ENCODE measurements at places on chromosomes 5 and 9. TPM values are rescaled to one million over a fixed set of nuclear protein-coding genes. Genes with fewer than 3 reads are reported as not detected.

BAAT gene
- not detected for total RNA-seq

DNA sequence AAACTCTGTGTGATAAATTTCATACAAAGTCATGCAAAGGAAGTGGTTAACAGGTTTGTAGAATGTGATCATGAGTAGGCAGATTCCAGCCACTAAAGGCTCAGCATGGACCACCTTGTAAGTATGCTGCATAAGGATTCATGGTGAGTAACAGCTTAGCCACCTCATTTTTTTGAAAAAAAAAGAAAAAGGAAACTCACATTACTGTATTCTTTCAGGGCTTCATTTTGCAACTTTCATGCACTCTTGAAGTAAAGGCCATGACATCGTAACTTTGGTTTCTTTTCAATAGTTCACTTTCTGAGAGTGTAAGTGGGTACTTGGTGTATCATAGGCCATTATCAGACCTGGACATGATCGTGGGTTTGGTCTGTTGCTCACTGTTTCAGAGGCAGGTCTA is 175.1 kb downstream of the PCSK1 start:
- H3K27ac ChIP-seq = no peak overlapping the region
- no peak overlapping the region for H3K4me3 ChIP-seq
- DNase-seq = no peak
- no peaks in the 10 kb centered on the region for H3K4me1 ChIP-seq
- H3K36me3 ChIP-seq = no peaks in the 10 kb centered on the region
- no peaks in the 10 kb centered on the region for H3K27me3 ChIP-seq

DNAH5 gene
- total RNA-seq = 1.0 TPM

IFNW1 gene
- not detected for total RNA-seq

FSTL4 gene
- 0.11 TPM for total RNA-seq

DNA sequence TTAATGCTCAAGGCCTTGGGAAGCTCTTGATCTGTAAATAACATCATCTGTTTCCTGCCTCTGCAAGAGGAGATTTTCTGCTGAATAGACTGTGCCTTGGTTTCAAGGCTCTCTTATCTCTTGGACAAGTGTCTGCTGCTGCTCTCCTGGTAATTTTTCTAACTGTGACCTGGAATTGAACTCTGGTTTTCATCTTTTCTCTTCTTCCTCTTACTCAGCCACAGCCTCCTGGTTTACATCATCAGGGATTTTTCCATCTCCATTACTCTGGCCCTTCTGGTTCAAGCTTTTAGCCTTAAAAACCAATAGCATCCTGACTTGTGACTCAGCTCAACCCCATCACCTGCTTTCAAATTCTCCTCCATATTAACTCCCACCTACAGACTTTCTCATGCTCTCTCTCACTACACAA is 49.6 kb upstream of the ITGA1 start:
- H3K36me3 ChIP-seq = no peaks in the 10 kb centered on the region
- H3K4me3 ChIP-seq = no peak overlapping the region
- DNase-seq = no peak

- no peaks in the 10 kb centered on the region for H3K27me3 ChIP-seq
- H3K27ac ChIP-seq = no peak overlapping the region
- DNase-seq = no peak
- H3K4me1 ChIP-seq = peaks cover 7% of the 10 kb centered on the region
Measured at GRCh38 chr5:61303346-61303745, 28.7 kb upstream of the ZSWIM6 start.

- H3K27me3 ChIP-seq = no peaks in the 10 kb centered on the region
- H3K27ac ChIP-seq = no peak overlapping the region
- no peaks in the 10 kb centered on the region for H3K36me3 ChIP-seq
- no peak for DNase-seq
- H3K4me1 ChIP-seq = peaks cover 4% of the 10 kb centered on the region
Measured at GRCh38 chr5:78514427-78515330, 133.9 kb downstream of the LHFPL2 start.

GRCh38 chr5:54279960-54280359 is 30.4 kb downstream of the ARL15 start:
- no peak overlapping the region for H3K4me3 ChIP-seq
- no peak overlapping the region for H3K27ac ChIP-seq
- no peaks in the 10 kb centered on the region for H3K27me3 ChIP-seq
- no peaks in the 10 kb centered on the region for H3K36me3 ChIP-seq
- no peak for DNase-seq
- H3K4me1 ChIP-seq = no peaks in the 10 kb centered on the region

DNA sequence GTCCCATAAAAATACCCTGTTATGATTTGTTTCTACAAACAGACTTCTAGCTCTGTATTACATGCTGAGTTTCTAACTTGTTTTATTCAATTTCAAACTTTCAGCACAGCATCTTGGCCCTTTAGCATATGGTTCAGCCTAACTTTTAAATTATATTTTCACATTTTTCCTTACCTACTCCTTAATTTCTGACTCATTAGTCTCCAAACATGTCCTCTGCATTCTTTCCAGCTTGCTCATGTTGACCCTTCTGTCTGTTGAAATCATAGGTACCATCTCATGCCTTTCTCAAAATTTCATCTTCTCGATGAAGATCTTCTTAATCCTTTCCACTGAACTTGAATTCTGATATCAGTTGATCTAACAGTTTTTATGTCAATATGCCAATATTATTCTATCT is 200.9 kb upstream of the RIOK2 start:
- H3K4me1 ChIP-seq = no peaks in the 10 kb centered on the region
- H3K27me3 ChIP-seq = no peaks in the 10 kb centered on the region
- no peak for DNase-seq

DNA sequence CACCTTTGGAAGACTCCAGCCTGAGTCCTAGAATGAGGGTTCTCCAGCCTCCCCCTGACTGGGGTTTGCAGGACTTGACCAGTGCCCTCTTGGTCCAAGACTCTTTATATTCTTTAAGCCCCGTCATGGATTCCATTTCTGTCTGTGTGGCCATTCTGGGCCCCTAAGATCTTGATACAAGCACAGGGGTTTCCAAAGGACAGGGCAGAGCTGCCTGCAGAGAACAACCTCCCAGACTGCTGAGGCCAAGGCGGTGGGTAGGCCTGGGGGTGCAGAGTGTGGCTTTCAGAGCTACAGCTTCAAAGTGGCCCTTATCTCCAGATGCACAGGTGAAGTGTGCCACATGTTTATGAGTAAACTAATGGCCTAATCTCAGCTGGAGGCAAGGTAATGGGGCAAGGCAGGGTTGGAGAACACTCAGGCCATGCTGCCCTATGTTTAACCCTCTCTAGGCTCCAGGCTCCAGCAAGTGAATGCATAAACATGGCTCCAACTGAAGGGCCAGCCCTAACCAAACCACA is 32.1 kb downstream of the FOXI1 start:
- no peak overlapping the region for H3K27ac ChIP-seq
- DNase-seq = no peak
- H3K36me3 ChIP-seq = no peaks in the 10 kb centered on the region
- H3K4me1 ChIP-seq = no peaks in the 10 kb centered on the region
- no peaks in the 10 kb centered on the region for H3K27me3 ChIP-seq

GRCh38 chr9:130001190-130001589 is 41.8 kb downstream of the FNBP1 start:
- no peak overlapping the region for H3K27ac ChIP-seq
- peaks cover 5% of the 10 kb centered on the region for H3K4me1 ChIP-seq
- H3K27me3 ChIP-seq = no peaks in the 10 kb centered on the region

GABRA6 gene
- not detected for total RNA-seq

CARD6 gene
- 5.2 TPM for total RNA-seq

- H3K27me3 ChIP-seq = no peaks in the 10 kb centered on the region
- H3K4me3 ChIP-seq = no peak overlapping the region
- H3K27ac ChIP-seq = no peak overlapping the region
- DNase-seq = no peak
- no peaks in the 10 kb centered on the region for H3K4me1 ChIP-seq
Measured at GRCh38 chr9:83639266-83639665, 16.3 kb downstream of the IDNK start.

SLC23A1 gene
- total RNA-seq = not detected

DNA sequence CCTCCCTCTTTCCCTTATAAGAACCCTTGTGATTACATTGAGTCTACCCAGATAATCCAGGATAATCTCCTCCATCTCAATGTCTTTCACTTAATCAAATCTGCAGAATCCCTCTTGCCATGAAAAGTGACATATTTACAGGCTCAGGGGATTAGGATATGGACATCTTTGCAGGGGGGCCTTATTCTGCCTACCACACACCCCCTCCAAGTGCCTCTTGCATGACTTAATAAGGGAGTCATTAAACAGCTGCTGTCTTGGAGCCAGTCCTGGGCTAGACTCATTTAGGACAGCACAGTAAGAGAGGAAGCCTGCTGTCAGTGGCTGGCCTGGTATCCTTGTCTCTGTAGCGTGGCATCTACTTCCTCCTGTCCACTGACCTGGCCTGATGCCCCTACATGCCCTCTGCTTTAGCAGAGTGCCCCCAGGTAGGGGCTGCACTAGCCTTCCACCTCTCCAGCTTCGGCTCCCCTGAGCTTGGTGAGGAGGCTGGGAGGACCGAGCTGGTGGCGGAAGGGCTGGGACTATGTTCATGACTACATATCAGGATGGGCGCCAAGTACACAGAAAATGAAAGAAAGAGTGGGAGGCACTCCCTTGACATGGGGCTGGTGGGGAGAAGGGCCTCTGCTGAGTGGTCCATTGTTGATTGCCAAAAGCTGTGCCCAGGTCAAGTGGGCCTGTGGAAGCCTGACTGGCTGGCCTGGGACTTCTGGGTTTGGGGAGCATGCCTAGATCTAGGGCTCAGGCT is 17.2 kb downstream of the ENHO start:
- no peaks in the 10 kb centered on the region for H3K27me3 ChIP-seq
- DNase-seq = no peak
- H3K27ac ChIP-seq = no peak overlapping the region
- peaks cover 5% of the 10 kb centered on the region for H3K4me1 ChIP-seq

DNA sequence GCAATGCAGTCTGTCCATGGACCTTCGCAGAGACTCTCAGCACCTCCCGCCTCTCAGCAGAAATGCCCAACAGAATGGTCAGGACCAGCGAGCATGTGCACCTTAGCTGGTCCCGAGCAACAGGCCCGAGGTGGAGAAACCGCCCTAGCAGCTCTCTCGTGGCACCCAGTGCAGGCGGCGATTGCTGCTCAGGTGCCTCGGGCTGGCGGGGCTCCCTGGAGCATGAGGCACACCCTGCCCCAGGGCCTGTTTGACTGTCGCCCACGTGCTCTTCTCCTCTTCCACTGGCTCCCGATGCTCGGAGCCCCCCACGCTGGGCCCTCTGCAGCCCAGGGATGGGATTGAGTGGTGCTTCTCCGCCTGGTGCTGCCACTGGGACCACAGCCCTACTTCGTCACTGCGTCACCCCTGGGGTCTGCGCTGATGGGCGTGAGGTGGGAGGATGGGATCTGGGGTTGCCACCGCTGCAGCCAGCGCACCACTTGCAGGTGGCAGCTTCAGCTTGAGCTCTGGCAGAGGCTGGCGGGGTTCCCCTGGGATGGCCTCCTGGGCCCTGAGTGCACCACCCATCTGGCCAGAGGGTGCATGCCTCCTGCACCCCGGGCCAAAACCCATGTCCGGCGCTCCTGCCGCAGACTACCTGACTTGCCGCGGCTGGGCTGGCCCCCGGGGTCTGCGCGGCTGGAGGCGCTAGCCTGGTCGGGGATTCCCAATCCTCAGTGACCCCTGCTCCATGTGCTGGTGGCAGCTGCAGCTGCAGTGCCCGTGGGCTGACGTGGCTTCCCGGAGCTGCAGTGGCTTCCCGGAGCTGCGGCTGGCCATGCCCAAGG is 244.2 kb downstream of the FOXD4L6 start:
- H3K27me3 ChIP-seq = no peaks in the 10 kb centered on the region
- H3K36me3 ChIP-seq = no peaks in the 10 kb centered on the region
- no peak for DNase-seq
- H3K4me1 ChIP-seq = no peaks in the 10 kb centered on the region
- no peak overlapping the region for H3K4me3 ChIP-seq
- H3K27ac ChIP-seq = no peak overlapping the region

DNA sequence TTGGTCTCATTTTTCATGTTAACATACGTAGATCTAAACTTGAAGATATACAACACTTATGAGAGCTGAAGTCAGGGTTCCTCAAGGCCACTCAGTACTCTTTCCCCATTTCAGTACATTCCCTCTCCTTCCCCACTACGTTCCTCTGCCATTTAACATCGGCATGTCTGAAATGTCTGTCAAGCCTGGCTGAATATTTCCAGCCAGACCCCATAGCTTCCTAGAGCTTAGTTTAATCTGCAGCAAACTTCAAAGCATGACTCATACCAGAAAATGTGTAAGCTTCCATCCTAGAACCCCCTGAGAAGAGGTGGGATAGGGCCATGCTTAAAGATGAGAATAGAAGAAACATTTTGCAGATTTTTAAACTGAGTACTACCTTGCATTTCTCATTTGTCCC is 6.2 kb downstream of the GZMA start:
- no peaks in the 10 kb centered on the region for H3K4me1 ChIP-seq
- no peak overlapping the region for H3K27ac ChIP-seq
- no peaks in the 10 kb centered on the region for H3K36me3 ChIP-seq
- no peak overlapping the region for H3K4me3 ChIP-seq
- no peak for DNase-seq
- no peaks in the 10 kb centered on the region for H3K27me3 ChIP-seq

- H3K4me1 ChIP-seq = no peaks in the 10 kb centered on the region
- no peaks in the 10 kb centered on the region for H3K27me3 ChIP-seq
- no peaks in the 10 kb centered on the region for H3K36me3 ChIP-seq
- H3K4me3 ChIP-seq = no peak overlapping the region
- no peak for DNase-seq
Measured at GRCh38 chr9:6937209-6937608, 179.4 kb downstream of the KDM4C start.

DNA sequence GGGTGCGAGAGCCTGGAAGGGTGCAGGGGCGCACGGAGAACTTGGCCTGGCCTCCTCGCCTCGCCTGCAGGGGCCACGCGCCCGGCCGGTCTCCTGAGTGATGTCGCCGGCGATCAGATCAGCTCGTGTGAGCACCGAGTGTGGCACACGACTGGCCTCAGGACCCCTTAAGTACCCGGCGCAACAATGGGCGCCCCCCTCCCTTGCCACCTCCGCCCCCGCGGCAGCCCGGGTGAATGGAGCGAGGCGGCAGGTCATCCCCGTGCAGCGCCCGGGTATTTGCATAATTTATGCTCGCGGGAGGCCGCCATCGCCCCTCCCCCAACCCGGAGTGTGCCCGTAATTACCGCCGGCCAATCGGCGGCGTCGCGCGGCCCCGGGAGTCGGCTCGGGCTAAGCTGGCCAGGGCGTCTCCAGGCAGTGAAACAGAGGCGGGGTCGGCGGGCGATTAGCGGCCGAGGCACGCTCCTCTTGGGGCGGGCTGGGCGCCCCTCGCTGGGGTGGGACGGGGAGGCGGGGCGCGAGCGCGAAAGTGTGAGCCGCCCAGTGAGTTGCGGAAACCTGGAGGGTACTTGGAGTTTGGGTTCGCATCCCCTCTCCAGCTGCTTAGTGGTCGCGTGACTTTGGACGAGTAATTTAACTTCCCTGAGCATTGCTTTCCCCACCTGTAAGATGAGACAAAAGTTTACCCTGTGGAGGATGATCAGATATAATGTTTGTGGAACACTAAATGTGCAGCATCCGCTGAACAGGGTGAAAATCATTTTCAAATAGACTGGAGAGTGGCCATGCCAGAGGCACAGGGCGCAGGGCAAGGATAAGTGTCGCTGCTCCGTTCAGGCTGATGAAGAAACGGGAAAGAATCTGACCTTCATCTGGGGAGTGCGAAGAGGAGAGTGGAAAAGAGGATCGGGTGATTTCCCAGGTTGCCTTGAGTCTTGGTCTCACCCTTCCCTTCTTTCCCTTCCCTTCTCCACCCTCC is at the start of gene NEUROG1:
Gene NEUROG1 (minus strand): TSS at position 145 of the 982 bp plus-strand sequence. CDS start 274 bp downstream, outside the sequence.
- no peaks in the 10 kb centered on the region for H3K4me1 ChIP-seq
- peaks cover 2% of the 10 kb centered on the region for H3K27me3 ChIP-seq
- H3K4me3 ChIP-seq = no peak within 1 kb of the TSS
- DNase-seq = no peak

Measured in ovary (tissue), 10 donors.